ENCODE measurements at places on chromosomes 2 and 18.

- DNase-seq = no peak
Measured at GRCh38 chr2:62768615-62769014, 63.1 kb downstream of the EHBP1 start.

- no peak for DNase-seq
Measured at GRCh38 chr2:100546469-100546868, 16.3 kb upstream of the PDCL3 start.

DNA sequence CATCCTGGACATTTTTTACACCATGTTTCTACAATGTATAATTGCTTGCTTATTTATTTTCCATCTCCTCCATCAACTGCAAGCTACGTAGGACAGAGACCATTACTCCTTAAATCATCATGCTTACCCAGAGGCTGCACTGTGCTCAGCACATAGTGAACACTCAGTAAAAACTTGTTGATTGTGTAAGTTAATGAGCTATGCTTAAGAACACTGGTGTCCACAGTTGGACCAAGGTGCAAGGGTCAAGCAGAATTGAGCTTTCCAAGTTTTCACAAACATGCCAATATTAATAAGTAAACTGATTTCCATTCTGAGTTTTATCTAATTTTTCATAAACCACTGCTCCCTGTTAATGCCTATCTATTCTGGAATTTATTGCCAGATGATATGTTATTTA is 464.2 kb upstream of the TCF4 start:
- no peak for DNase-seq

- DNase-seq = no peak
Measured at GRCh38 chr2:147049957-147050356, 794.9 kb upstream of the ACVR2A start.

GRCh38 chr2:29697181-29697580 is 224.2 kb downstream of the ALK start:
- DNase-seq = no peak

DNA sequence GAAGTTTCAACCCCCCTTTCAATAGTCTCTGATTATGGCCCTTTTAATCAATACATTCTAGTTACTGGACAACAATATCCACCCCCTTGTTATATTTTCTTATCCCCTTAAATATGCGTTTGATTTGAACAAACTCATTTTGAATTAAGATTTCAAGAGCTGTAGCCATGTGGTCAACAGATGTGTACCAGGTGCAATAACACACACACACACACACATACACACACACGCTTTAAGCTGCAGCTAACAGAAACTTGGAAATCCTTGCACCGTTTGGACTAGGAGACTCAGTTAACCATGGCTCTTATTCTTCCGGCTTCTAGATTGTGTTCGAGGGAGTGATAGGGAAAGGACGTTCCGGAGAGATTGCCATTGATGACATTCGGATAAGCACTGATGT is 82.8 kb downstream of the NRP2 start:
- no peak for DNase-seq

DNA sequence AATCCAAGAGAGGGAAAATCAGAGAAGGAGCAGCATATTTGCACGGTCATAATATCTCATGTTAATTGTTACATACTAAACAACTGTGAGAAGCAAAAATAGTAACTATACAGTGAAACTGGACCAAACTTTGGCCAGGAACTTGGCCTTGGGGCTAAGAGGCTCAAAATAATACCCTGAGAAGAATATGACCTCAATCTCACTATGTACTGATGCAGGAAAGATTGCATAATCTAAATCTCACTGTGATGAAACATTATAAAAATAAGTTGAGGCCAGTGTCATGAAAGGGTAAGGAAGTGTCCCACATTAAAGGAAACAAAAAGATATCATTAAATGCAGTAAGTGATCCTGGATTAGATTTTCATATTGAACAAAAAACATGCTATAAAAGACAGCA is 36.5 kb downstream of the ZRANB3 start:
- DNase-seq = peak; percentile 43

- no peak for DNase-seq
Measured at GRCh38 chr18:76866666-76867065, 44.3 kb downstream of the ZNF236 start.

DNA sequence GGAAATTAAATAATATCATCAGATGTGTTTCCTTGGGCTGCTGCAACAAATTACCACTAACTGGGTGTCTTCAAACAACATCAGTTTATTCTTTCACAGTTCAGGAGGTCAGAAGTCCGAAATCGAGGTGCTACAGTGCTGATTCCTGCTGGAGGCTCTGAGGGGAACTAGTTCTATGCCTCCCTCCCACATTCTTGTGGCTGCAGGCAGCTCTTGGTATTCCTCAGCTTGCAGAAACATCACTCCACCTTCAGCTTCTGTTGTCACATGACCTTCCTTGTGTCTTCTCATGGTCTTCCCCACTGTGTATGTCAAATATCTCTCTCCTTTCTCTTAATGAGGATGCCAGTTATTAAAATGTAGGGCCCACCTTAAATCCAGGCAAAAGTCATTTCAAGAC is 29.3 kb upstream of the DCC start:
- no peak for DNase-seq

DNA sequence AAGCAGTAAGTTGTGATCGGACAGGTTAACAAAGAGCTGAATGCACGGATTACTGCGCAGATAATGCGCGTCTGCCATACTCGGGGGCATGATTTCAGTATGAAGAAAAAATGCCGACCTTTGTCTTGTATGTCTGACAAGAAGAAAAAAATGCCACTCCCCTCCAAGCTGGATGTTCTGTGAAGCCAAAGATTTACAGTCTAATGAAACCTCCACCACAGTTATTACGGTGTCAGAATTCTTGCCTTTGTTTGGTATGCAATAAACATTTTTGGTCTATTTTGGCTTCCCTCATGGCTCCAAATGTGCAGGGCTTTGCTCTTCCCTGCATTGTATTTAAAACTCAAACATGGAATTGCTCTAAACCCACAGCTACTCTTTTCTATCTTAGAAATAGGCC is 72.2 kb upstream of the THUMPD2 start:
- no peak for DNase-seq

DNA sequence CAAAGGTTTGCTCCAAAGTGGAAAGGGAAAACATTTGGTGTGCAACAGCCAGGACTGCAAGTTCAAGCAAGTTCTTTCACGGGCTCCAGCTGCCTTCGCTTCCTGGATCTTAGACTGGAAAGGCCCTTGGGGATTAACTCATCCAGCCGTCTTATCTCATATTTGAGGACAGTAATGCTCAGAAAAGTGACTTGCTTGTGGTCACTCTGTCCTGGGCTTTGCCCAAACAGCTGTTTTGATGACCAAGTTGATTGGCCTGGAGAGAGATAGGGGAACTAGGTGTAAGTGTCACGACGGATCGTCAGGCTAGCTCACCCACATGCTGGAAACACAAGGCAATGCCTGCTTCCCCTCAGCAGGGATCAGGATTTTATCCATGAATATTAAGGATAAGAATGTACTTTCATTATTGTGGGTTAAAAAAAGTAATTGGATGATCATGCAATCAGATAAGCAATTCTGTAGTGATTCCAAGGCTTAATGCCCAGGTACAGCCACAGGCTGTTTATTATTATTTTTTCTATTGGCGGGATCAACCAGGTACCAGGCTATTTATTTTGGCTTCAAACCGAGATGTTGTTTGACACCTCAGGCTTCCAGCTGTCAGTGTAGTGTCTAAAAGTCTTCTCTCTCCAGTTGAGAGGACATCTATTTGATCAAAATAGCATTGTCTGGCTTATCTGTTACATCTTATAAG is 162.5 kb upstream of the EPAS1 start:
- DNase-seq = peak; percentile 33

DNA sequence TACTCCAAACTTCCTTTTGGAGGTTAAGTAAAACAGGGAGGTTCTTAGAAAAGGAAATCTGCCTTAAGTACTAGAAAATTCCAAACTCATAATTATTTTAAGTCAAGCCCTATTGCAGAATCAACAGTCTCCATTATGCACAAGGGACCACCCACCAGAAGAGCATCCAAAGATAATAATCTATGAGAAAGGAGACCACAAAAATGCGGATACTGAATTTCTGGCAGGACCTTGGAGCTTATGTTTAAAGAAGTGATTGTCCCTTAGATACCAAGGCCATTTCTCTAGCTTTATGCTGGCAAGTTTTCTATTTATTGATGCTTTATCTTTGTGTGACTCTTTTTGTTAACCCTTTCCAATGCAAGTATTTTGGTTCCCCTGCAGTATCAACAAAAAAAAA is 404.0 kb upstream of the MMADHC start:
- DNase-seq = peak; percentile 50

DNA sequence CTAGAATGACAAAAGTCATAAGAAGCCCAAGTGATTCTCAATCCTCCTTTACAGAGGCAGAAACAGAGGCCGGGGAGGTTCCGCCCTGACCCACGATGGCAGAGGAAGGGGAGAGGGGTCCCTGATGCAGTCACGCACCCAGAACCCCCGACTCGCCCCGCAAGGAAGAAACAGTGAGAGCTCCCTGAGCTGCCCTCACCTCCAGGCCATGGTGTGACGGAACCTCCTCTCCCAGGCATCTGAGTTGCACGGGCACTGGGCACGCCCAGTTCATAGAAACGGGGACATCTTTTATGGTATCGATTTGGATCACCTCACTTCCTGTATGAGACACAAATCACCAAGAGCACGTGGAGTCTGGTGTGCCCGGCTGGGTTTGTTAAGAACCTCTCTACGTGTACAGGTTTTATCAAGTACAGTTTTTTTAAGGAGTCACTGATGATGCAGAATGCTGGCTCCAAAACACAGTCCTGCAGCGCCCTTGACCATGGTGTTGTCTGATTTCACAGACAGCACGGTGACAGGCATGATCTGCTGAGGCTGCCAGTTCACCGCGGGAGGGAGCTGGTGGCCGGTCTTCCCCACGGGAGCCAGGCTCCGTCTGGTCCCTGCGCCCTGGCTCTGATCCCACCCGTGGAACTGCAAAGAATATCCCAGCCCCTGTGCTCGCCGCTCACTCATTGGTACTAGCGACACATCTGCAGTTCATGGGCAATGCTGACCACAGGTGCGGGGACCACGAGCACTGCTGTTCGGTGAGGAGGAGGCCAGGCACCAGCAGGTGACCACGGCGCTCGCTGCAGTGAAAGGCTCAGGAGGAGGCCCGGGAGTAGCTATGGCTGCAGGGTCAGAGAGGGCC is 35.6 kb downstream of the PXDN start:
- no peak for DNase-seq

DNA sequence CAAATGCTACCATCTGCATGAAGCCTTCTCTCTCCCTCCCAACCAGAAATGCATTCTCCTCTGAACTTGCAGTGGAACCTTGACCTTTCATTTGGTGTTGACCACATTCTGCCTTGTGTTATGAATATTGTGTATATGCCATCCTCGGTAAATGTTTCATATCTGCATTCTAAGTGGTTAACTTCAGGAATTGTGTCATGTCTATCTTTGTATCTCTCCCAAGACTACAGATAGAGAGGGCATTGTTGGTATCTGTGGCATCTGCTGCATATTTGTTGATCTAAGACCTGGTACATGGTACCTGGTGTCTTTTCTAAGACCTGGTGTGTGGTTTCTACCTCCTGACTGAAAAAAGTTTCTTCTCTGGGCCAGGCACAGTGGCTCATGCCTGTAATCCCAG is 34.0 kb downstream of the CASP10 start:
- DNase-seq = no peak

DNA sequence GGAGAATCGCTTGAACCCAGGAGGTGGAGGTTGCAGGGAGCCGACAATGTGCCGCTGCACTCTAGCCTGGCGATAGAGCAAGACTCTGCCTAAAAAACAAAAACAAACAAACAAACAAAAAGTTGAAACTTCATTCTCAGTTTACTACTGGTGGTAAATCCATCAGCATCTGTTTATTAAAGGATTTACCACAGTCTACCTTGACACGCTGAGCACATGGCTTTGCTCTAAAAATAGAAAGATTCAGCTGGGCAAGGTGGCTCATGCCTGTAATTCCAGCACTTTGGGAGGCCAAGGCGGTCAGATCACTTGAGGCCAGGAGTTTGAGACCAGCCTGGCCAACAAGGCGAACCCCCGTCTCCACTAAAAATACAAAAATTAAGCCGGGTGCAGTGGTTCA is 201.3 kb downstream of the TGIF1 start:
- DNase-seq = no peak

DNA sequence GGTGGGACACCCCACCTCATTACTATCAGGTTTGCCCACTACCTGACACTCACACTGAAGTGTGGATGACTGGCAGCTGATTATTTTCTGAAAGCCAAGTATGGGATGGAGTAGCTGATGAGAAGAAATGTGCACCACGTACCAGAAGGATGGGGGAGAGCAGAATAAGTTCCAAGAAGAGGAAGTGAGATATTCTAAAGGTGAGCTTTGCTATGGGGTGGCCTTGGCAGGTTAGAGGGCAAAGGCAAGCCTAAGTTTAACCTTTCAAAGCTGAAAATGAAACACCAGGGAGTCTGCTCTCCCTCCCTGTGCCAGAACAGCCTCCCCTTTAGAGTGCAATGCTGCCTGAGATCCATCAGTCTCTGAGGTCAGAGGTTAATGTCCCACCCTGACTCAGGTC is 196.1 kb upstream of the OSR1 start:
- DNase-seq = no peak

GRCh38 chr2:121689356-121689755 is 40.1 kb upstream of the CLASP1 start:
- DNase-seq = no peak

GRCh38 chr2:106353676-106354075 is 114.5 kb downstream of the RGPD3 start:
- DNase-seq = no peak

DNA sequence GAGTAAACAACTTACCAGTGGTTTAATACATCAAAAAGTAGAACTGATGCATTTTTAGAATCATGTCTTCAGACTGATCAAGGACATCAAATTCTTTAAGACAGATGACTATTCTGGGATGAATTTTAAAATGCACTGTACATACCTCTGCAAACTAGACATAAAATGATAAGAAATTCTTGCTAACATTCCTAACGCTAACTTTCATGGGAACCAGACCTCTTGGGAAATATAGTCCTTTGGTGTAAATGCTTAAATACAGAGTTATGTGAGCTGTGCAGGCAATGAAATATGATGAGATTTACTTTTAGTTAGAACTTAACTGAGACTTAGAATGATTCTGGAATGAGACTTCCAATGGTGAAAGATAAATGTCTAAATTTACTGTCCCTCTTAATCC is 562.0 kb downstream of the NR4A2 start:
- no peak for DNase-seq

DNA sequence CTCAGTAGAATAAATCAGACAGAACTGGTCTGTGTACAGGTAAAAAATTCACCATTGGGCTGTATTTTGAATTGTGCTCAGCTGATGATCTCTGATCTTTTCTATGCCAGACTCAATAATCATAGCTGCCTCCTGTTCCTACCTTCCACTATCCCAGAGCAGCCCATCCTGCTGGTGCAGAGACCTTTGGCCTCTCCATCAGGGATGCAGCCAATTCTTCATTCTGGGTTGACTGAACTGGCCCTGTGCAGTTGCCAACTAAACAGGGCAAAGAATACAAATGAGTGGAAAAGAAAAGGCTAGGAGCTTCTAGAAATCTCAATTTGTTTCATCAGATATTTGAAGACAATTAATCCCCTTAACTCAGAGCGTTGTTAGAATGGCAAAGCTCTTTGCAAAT is 1781.3 kb upstream of the CELF4 start:
- no peak for DNase-seq

All from stromal cell of bone marrow (primary cell).